NCI-H2029 (cell line): ENCODE measurements at places on chromosomes 16 and 17.

DNA sequence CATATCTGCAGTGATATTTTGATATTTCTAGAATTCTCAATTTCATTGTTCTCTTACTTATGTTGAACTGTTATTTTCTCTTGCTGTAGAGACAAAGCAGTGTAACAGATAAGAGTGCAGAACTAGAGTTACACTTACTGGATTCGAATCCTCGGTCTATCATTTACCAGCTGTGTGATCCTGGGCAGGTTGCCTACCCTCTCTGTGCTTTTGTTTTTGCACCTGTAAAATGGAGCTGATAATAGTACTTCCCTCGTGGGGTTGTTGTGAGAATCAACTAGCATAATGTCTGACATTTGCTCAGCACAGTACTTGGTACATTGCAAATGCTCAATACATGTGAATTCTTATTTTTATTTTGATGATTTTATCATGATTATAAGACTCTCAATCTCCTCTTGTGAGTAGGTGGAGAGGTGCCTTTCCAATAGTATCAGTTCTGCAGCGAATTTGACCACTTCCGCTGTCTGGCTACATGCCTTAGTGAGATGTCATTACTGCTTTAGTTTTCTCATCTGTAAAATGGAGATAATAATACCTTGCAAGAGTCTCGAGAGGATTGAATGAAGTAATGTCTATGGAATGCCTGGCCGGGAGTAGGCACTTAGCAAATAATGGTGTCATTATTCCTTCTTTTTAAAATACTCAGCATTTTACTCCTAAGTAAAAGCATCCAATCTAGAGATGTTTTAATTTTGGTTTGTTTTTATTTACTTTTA is 312.2 kb upstream of the MAF start:
- DNase-seq, result no peak

GRCh38 chr16:49900875-49901274 is 45.0 kb upstream of the ZNF423 start:
- DNase-seq, result no peak

- DNase-seq, result no peak
These were observed 1.2 kb downstream of the KLHL36 start for GRCh38 chr16:84649511-84649861.

DNA sequence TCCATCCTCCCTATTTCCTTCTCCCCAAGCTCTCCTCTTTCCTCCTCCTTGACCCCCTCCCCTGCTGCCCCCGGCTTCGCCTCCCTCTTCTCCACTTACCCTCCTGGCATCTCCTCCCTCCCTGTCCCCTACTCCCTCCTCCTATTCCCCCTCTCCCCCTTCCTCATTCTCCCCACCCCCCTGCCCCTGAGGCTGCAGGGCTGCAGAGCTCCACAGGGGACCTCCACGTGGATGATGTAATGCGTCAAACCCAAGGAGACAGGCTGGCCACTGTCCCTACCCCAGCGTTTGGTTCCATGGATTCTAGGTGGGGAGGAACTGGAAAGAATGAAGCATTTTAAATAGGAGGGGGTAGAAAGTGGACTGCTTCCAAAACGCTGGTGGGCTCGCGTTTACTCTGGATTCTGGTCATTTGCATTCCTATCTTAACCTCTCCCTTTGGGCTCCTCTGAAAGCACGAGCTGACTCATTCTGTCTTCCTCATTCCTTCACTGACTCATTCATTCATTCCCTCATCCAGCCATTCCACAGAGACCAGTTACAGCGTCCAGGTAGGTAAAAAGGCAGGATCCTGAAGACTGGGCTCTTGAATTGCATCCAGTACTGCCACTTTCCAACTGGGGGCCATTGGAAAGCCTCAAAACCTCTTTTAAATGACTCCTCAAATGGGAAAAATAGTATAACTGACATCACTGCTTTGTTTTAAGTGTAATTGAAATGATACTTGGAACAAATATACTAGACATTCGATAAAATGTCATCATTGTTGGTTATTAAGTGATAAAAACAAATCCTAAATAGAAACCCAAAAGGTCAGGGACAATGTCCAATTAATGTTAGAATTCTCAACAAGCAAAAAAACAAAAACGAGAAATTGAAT is 943 bp upstream of the COTL1 start:
- no peak for DNase-seq

DNA sequence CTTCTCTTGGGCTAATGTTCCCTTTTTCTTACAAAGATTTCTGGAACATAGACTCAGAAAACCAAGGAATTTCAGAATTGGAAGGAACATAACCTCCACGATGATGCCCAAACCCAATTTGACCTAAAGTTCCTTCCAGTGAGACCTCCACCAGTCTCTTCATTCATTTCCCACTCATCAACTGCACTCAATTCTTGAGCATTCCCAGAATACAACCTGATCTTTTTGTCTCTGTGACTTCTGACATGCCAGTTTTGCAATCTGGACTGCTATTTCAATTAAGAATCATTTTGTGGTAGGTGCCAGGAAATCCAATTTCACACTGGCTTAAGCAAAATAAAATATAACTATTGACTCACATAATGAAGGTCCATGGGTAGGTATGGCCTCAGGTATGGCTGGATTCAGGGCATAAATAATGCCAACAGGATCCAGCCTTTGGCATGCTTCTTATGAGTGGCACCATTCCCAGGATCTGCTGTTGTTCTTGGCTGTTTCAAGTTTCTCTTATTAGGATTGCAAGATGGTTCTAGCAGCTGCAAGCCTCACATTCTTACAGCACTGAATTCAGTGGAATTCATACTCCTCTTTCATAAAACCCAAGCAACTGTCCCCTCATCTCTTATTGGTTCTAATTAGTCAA is 184.3 kb downstream of the HS3ST4 start:
- DNase-seq, result no peak

- DNase-seq, result no peak
These were observed 169.7 kb upstream of the ZFHX3 start for GRCh38 chr16:73217654-73218053.

- no peak for DNase-seq
These were observed 11.6 kb upstream of the CBX4 start for GRCh38 chr17:79850571-79851460.

DNA sequence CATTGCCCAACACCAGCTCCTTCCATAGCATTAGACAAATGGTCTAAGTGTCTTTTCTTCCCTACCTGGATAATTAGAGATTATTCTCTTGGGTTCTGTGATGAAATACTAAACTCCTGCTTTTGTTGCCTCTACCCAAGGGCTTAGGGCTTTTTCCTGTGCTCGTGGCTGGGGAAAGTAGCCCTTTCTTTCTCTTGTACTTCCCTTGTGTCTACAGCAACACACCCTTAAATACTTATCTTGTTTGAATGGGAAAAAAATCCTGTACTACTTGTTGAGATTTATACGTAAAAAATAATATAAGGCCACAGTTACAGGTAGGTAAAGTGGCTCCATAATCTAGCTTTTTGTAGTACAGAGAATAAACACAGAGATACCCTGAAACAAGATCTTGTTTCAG is 7.0 kb upstream of the NACA2 start:
- no peak for DNase-seq

DNA sequence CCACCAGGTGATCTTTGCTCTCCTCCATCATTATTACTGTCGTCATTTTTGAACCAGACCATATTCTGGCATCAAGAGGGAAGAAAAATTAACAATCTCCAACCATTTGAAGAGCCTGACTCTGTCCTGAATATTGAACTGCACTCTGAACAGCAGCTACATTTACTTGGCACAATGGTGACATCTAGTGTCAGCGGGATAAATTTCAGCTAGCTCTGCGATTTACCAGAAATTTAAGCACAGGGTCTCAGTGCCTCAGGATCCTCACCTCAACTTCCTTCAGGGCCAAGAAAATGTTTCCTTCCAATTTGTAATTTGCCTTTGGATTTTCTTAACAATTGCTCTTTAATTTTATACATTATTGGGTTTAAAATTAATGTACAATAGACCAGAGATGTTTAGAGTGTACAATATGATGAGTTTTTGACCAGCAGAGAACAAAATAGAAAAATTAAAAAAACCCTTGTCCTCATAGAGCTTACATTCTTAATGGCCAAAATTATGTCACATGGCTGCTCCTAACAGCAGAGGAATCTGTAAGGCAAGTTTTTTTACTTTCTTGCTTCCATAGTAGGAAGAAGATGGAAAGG is 10.7 kb upstream of the ZNF19 start:
- DNase-seq, result peak; percentile 9

DNA sequence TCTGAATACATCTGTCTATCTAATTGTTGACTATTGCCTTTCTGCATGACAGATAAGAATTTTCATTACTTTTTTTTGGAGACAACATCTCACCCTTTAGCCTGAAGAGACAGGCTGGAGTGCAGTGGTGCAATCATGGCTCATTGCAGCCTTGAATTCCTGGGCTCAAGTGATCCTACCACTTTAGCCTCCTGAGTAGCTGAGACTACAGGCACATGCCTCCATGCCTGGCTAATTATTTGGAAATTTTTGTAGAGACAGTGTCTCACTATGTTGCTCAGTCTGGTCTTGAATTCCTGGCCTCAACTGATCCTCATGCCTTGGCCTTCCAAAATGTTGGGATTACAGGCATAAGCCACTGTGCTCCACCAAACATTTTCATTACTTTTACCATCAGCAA is 99.8 kb upstream of the ELAC2 start:
- no peak for DNase-seq

GRCh38 chr17:9676820-9677310 is 31.5 kb downstream of the USP43 start:
- no peak for DNase-seq
